T1000 (cell line): ENCODE measurements at places on chromosomes 7 and 10.

- DNase-seq: no peak
These were observed 201.0 kb upstream of the PTN start for GRCh38 chr7:137544453-137545058.

- DNase-seq: no peak
These were observed 107.0 kb downstream of the VIM start for GRCh38 chr10:17335065-17335464.

DNA sequence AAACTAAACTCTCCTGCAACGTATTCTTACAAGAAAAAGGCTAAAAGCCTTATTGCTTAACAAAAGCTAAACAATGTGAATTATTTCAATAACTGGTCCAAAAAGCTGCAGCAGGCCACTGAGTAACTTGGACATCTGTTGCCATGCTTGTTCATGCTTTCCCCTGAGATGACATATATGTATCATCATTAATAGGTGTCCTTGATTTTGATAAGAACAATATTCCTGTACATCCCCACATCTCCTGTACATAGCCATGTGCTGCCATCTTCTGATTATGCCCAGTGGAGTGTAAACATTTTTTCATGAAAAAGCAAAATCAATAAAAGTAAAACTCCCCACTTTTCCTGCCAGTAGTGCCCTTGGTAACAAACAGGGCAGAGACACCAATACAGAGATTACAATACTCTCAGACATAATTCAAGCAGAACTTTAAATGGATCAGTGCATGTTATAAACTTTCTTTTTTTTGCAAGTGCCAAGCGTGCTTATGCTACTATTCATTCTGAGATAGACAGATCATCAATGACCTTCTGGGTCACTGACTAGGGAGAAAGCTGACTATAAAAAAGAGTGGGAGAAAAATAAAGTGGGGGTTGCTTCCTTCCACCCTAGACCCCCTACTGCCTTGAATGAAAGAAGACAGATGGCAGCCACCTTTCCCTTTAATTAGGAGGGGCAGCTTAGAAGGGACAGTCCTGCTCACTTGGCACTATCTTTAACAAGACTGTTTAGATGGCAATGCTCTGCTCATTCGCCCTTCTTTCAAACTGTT lies 205.5 kb upstream of the KLF14 start:
- DNase-seq: no peak

- DNase-seq: no peak
These were observed 760 bp upstream of the FOXK1 start for GRCh38 chr7:4681218-4681851.

- DNase-seq: no peak
These were observed 12.2 kb downstream of the PPA1 start for GRCh38 chr10:70221030-70221429.
